ENCODE measurements at places on chromosomes 3 and 15.

GRCh38 chr3:195249057-195249770 is 21.7 kb downstream of the XXYLT1 start:
- DNase-seq = no peak

GRCh38 chr15:43912208-43912607 is 85.4 kb downstream of the WDR76 start:
- DNase-seq = no peak

- no peak for DNase-seq
Observed at GRCh38 chr3:126156468-126156867, 23.9 kb downstream of the ALDH1L1 start.

DNA sequence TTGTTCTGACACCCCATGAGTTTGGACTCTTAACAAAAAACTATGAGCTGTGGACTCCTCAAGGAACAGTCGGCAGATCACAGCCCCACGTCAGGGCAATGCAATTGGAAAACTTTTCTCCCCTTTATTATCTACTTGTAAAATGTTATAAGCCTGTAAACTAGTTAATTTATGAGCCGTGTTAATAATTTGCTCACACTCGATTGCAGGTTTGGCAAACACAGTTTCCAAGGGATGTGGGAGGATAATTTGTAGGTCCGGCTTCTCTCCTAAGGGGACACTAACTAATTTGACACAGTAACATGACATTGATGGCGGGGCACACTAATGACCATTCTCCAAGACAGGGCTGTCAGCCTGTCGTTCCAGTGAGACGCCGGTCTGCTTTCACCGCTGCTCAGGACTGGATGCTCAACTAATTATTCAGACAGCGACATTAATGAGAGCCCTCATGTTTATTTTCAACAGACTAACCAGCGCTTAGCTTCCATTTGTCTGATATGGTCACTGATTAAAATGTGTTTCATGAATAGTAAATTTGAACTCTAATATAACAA is 222.1 kb downstream of the FOXP1 start:
- no peak for DNase-seq

- no peak for DNase-seq
Observed at GRCh38 chr3:46714728-46715506, 2.8 kb downstream of the PRSS50 start.

GRCh38 chr15:58477170-58477569 is 45.4 kb downstream of the LIPC start:
- DNase-seq = no peak

DNA sequence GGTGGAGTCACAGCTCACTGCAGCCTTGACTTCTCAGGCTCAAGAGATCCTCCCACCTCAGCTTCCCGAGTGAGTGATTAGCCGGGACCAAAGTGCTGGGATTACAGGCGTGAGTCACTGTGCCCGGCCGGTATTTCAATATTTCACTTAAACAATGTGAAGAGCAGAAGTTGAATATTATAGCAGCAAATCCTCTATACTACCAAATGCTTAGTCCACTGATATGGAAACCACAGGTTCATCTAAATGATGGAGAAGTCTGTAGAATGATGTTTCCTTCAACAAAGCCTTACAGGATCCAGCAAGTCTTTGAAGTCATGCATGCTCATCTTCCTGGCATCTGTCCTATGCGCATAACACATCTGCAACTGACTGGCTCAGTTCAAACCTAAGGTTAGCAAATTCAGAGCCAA is 20.3 kb upstream of the UACA start:
- no peak for DNase-seq

Measured in NCI-H2107 (cell line).